ENCODE measurements at places on chromosomes 7 and 10. TPM values are rescaled to one million over a fixed set of nuclear protein-coding genes. Genes with fewer than 3 reads are reported as not detected.

The FANK1 gene
- polyA plus RNA-seq: 10.1 TPM

The PTPRZ1 gene
- polyA plus RNA-seq: 3.0 TPM

The LGI1 gene
- polyA plus RNA-seq: 6.3 TPM

The OPN1SW gene
- 1.4 TPM for polyA plus RNA-seq

The FBXL13 gene
- polyA plus RNA-seq: 2.0 TPM

The XRCC2 gene
- polyA plus RNA-seq: 6.3 TPM

The GNGT1 gene
- 0.11 TPM for polyA plus RNA-seq

The ANKRD61 gene
- polyA plus RNA-seq: 0.70 TPM

The MUC3A gene
- polyA plus RNA-seq: 0.57 TPM

The CRHR2 gene
- 0.25 TPM for polyA plus RNA-seq

The TUBAL3 gene
- polyA plus RNA-seq: 0.13 TPM

The MINPP1 gene
- polyA plus RNA-seq: 40.4 TPM

The MYL10 gene
- polyA plus RNA-seq: 0.36 TPM

The ASAH2 gene
- polyA plus RNA-seq: 1.3 TPM

The TMEM254 gene
- 68.9 TPM for polyA plus RNA-seq

The PLAC9 gene
- polyA plus RNA-seq: 43.2 TPM

The CYP2C19 gene
- polyA plus RNA-seq: not detected

The TRIL gene
- 60.5 TPM for polyA plus RNA-seq

The SLC39A12 gene
- not detected for polyA plus RNA-seq

The GFRA1 gene
- polyA plus RNA-seq: 19.6 TPM

The PRLHR gene
- not detected for polyA plus RNA-seq

The ITIH5 gene
- 29.1 TPM for polyA plus RNA-seq

The INMT gene
- polyA plus RNA-seq: 2.8 TPM

The HHEX gene
- 8.5 TPM for polyA plus RNA-seq

The ATG9B gene
- polyA plus RNA-seq: 2.1 TPM

The GPR158 gene
- polyA plus RNA-seq: 0.25 TPM

The SEMA4G gene
- polyA plus RNA-seq: 46.2 TPM

The C10orf67 gene
- 1.4 TPM for polyA plus RNA-seq

The EIF4H gene
- polyA plus RNA-seq: 305 TPM

The PRKCQ gene
- polyA plus RNA-seq: 14.2 TPM

The ZNF248 gene
- 35.5 TPM for polyA plus RNA-seq

The WDR11 gene
- polyA plus RNA-seq: 69.4 TPM

The C10orf62 gene
- polyA plus RNA-seq: 0.27 TPM

The AKR1B15 gene
- polyA plus RNA-seq: 0.05 TPM

The GSDME gene
- 15.3 TPM for polyA plus RNA-seq

The GRID1 gene
- 1.5 TPM for polyA plus RNA-seq

The AQP1 gene
- polyA plus RNA-seq: 173 TPM

The SEMA3C gene
- polyA plus RNA-seq: 39.6 TPM

The MALRD1 gene
- 2.8 TPM for polyA plus RNA-seq

The HOXA4 gene
- polyA plus RNA-seq: 24.3 TPM

The SNX8 gene
- 40.5 TPM for polyA plus RNA-seq

Measured in right renal pelvis (tissue), 4 donors.